Esophagus muscularis mucosa (tissue), 4 donors: ENCODE measurements at places on chromosomes 1 and 21.
A peak's percentile ranks its signal among the peaks of the same experiment; 100 is the strongest.

DNA sequence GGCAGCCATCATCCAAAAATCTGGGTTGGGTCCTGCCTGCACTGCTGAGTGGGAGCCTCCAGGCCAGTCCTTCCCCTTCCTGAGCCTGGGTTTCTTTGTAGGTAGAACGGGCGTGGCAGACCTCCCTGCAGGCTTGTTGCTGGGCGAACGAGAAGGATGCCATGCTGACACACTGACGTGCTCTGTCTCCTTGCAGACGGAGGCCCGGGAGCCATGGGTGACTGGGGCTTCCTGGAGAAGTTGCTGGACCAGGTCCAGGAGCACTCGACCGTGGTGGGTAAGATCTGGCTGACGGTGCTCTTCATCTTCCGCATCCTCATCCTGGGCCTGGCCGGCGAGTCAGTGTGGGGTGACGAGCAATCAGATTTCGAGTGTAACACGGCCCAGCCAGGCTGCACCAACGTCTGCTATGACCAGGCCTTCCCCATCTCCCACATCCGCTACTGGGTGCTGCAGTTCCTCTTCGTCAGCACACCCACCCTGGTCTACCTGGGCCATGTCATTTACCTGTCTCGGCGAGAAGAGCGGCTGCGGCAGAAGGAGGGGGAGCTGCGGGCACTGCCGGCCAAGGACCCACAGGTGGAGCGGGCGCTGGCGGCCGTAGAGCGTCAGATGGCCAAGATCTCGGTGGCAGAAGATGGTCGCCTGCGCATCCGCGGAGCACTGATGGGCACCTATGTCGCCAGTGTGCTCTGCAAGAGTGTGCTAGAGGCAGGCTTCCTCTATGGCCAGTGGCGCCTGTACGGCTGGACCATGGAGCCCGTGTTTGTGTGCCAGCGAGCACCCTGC is 1.4 kb downstream of the GJA4 start:
- no peak for DNase-seq

DNA sequence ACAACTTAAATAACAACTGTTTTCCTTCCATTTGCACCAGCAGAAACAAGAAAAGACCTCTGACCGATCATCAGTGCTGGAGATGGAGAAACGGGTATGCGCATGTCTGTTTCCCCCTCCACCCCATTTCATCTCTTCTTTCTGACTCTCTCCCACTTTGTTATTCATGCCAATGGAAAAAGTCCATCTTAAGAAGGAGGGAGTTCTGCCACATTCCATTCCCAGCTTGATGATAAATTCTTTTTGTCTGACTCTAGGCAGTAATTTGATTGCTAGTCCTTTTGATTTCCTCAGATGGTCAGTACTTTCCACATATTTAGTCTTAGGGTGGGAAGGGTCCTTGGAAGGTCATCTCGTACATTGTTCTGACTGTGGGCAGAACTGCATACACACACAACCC is 142.5 kb downstream of the SYT2 start:
- no peak for DNase-seq

- no peak for DNase-seq
Observed at GRCh38 chr1:91381844-91382243, 22.8 kb downstream of the HFM1 start.

- no peak for DNase-seq
Observed at GRCh38 chr1:53390261-53390660, 62.4 kb upstream of the LRP8 start.

- no peak for DNase-seq
Observed at GRCh38 chr1:219443763-219444162, 169.1 kb downstream of the ZC3H11B start.

DNA sequence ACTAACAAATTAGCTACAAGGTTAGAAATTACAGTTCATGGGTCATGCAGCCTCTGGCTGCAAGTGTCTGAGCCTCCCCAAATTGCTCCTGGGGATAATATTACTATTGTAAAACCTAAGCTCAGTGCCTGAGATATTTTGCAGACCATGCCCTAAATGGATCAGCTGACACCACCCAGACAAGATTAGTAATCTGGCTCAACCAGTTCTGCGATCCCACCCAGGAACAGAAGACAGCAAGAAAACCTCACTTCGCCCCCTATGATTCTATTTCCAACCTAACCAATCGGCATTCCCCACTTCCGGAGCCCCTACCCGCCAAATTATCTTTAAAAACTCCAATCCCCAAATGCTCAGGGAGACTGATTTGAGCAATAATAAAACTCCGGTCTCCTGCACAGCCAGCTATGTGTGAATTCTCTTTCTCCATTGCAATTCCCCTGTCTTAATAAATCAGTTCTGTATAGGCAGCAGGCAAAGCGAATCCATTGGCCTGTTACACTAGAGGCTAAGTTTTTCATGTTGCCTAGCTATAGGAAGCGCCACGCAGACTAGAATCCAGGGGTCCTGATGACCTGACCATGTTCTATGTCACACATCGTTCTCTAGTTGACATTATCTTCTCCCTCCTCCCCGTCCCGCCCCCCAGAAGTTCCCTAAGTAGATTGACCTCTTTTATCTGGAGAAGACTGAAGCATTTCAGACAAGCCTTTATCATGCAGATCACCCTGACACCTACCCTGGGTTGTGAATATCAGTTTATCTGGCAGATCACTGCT is 22.4 kb upstream of the ZFYVE9 start:
- DNase-seq, result no peak

- no peak for DNase-seq
Observed at GRCh38 chr1:212613440-212614335, 5.1 kb downstream of the ATF3 start.

- no peak for DNase-seq
Observed at GRCh38 chr21:14699433-14700407, 153.6 kb upstream of the SAMSN1 start.

- no peak for DNase-seq
Observed at GRCh38 chr1:116983678-116984077, 17.9 kb upstream of the CD101 start.

GRCh38 chr1:70397013-70397412 is 14.1 kb upstream of the CTH start:
- no peak for DNase-seq

- no peak for DNase-seq
Observed at GRCh38 chr1:23400324-23401114, 24.0 kb downstream of the TCEA3 start.

- no peak for DNase-seq
Observed at GRCh38 chr1:200550367-200550766, 70.2 kb downstream of the KIF14 start.

DNA sequence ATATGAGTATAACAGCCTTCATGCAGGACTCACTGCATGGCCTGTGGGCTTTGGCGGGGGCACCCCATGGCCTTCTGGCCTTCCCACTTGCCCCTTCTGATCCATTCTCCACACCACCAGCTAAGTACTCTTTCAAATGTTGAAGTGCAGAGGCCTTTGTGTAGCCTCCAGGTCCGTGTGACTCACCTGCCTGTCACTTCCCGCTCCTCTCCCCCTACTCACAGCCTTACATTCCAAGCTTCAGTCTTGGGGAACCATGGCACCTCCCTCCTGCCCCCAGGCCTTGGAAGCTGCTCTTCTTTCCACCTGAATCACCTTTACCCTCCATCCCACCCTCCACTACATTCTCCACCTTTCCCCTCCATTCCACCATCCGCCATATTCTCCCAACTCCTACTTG is 69.6 kb downstream of the PGM1 start:
- no peak for DNase-seq

DNA sequence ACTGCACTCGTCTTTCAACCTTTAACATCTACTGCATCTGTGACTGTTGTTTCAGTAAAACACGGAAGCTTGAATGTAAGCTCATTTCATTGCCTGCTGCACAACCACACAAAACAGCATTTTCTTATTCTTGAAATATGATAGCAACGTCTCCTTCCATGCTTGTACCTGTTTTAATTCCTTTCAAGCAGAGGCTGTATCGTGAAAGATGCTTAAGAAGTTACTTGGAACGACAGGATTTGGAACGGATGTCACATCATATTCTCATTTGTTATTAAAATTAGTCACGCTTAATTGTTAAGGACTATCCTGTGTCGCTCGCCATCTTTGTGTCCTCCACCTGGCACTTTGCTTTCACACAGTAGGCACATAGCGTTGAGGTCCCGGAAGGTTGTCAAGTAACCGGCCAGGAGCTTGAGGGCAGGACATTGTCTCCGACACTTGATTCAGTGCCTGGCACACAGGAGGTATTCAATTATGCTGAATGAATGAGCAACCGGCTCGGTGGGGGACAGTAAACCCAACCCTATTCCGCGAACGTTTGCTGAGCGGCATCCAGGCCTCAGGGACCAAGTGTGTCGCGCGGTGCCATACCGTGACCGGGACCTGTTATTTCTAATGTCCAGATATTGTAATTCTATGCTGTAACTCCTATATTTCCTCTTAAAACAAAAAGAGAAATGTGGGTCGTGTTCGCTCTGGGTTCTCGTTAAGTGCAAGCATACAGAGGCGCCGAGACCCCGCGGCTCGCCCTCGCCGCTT is 499 bp upstream of the SH3GLB1 start:
- peak; percentile 92 for DNase-seq

DNA sequence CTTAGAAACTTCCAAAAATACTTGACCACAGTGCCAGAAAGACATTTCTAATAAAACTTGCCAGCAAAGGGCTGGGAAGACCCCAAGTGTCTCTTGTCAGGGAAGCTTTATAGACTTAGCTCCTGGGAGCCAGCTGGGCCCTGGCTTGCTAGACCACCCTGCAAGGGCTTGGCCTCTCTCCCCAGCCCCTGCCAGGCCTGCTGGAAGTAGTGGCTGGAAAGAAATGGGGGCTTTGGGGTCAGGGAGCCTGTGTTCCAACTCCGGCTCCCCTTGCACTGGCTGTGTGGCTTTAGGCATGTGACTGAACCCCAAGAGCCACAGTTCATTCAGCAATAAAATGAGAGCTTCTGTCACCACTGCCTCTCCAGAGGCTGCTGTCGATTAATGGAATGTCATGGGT is 31.1 kb downstream of the H3-3A start:
- DNase-seq, result no peak

GRCh38 chr1:201389051-201389450 is 10.1 kb downstream of the LAD1 start:
- DNase-seq, result no peak

- no peak for DNase-seq
Observed at GRCh38 chr1:167706363-167706762, 15.4 kb upstream of the MPZL1 start.

DNA sequence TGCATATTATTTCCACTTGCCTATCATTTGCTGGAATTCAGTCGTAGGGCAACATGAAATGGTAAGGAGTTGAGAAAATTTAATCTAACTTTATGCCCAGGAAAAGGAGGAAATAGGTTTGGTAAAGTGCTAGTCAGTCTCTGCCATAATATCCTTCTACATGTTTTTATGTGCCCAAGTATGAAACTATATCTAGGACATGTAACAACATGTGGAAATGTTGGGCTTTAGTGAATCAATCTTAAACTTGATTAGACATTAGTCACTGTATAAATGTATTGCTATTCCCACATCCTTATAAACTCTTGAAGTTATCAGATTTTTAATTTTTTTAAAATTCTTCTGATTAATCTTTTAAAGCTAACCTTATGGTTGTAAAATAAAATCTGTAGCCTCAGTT is 204.7 kb upstream of the ZRANB2 start:
- DNase-seq, result no peak

- DNase-seq, result no peak
Observed at GRCh38 chr1:66351478-66351877, 182.5 kb upstream of the SGIP1 start.

- no peak for DNase-seq
Observed at GRCh38 chr1:44021156-44021555, 10.1 kb downstream of the SLC6A9 start.
